ENCODE measurements at places on chromosomes 12 and 14.

GRCh38 chr12:48420039-48420775, 52.2 kb upstream of the ANP32D start:
- DNase-seq = no peak

GRCh38 chr12:68294251-68294650, 37.9 kb downstream of the MDM1 start:
- no peak for DNase-seq

DNA sequence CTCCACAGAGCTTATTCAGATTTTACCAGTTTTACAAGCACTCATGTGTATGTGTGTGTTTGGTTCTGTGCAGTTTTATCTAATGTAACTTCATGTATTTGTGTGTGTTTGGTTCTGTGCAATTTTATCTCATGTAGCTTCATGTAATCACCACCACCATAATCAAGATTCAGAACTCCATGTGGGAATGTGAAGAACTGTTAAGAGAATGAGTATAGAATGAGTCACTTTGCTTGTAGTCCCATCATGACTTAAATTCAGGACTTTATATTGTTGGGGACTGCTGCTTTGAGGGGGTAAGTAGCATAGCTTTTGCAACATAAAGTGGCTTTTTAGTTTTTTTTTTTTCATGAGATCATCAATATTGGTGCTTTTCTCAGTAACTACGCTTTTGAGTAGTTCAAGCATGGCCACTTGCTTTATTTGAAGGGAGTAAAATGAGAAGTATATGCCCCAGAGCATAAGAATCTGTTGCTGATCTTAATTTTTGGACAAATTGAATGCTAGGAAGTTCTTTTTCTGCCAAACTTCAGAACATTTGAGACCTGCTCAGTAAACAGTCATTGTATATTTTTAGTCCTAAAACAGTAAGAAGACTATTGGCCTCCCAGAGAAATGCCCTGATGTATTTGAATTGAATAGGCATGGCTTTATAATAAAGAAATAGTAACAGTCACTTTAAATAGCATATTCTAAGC, 28.8 kb downstream of the PROX2 start:
- DNase-seq = no peak

DNA sequence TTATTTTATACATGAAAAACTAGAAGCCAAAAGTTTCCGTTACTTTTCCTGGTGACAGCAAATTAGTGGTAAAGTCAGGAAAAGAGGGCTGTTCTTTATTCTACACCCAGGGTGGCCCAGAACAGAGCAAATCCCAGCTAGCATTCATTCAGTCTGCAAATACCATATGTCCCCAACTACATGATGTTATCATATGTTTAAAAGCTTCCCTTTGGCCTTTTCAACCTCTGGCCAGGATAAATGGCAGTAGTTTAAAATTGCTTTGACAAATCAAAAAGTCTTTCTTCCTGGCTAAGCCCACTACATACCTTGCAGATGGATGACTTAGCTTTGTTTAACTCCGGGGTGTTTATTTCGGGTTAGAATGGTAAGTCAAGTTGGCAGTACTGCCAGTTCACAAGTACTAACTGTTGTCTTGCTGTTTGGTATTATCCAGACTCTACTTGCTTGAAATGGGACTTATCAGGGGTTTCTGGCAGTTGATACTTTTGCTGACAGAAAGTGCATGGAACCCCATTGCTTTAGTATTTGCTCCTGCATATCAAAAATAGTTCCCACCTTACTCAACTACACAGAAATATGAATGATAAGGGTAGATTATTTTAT, 69.7 kb downstream of the PKP2 start:
- DNase-seq = no peak

GRCh38 chr12:67658486-67658885, 9.9 kb downstream of the DYRK2 start:
- DNase-seq = no peak

GRCh38 chr12:62995097-62995496, 60.1 kb upstream of the PPM1H start:
- DNase-seq = no peak

GRCh38 chr14:75456997-75457335, 29.1 kb downstream of the JDP2 start:
- DNase-seq = no peak

DNA sequence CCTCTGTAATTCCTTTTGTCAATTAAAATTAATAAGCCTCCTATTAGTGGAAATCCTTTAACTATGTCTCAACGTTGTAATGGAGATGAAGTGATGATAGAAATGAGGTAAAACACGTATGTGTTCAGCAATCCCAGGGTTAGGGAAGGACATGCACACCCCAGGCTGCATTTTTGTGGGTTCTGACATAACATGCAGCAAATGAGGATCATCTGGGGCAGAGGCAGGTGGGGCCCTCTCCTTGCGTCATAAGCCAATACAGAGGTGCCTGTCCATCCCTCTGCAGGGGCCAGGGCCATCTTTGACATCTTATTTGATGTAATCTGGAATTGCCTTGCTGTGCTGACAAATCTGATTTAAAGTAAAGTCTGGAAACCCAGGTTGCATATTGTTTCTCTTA, 73.2 kb downstream of the MYRFL start:
- DNase-seq = no peak

DNA sequence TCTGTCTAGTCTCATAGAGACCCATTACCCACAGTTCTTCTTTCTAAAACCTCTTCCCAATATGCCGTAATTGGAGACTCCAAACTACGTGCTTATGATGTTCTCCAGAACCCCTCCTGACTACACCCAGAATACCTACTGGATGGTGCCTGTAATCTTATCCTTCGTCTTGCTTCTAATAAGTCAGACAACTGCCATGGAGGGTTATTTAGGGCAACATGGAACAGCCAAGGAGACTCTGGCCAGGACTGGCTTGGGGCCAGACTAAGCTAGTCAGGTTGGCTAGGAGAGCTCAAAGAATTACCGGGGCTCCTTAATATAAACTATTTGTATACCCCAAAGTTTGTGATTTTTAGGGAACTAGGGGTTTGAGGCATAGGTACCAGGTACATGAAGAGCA, 6.8 kb downstream of the PFKM start:
- DNase-seq = no peak

GRCh38 chr12:132219323-132219722, 75.1 kb downstream of the NOC4L start:
- DNase-seq = peak; percentile 78

GRCh38 chr14:61034416-61035120, 53.5 kb downstream of the SLC38A6 start:
- no peak for DNase-seq

DNA sequence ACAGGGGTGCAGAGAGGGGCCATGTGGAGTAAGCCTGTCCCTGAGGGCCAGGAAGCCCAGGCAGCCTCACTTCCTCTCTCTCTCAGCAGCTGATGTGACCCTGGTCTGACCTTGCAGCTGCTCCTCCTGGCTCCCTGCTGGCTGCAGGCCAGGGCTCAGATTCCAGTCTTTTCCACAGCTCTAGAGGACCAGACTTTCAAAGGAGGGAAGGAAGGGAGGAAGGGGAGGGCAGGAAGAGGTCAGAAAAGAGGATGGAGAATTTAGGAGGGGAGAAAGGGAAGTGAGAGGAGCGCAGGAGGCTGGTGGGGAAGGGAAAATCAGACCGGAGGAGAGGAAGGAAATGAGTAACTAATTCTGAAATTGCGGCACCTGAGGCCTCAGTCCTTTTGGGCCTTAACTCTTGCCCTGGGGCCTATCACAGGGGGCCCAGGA, 40.9 kb upstream of the VASH1 start:
- peak; percentile 90 for DNase-seq

GRCh38 chr14:59187802-59188460, 536 bp upstream of the DAAM1 start:
- DNase-seq = peak; percentile 59

GRCh38 chr12:20345866-20346265, 22.5 kb upstream of the PDE3A start:
- DNase-seq = no peak

DNA sequence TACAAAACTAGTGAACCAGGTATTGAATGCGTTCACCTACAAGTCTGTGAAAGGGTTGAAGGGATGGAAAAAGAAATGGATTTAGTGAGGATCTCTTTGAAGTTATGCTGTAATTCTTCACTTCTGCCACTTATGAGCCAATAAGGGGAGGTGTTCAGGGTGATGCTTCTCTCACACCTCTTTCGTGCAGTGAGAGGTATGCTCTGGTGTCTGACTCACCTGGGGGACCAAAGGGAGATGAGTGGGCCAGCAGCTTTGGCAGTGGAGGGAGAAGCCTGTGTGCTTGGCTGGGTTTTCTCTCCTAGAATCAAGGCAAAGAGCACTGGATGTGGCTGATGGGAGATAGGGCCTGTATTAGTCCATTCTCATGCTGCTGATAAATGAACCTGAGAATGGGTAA, 45.4 kb downstream of the E2F7 start:
- no peak for DNase-seq

- no peak for DNase-seq
Observed at GRCh38 chr12:52057638-52058576, 6.7 kb downstream of the NR4A1 start.

DNA sequence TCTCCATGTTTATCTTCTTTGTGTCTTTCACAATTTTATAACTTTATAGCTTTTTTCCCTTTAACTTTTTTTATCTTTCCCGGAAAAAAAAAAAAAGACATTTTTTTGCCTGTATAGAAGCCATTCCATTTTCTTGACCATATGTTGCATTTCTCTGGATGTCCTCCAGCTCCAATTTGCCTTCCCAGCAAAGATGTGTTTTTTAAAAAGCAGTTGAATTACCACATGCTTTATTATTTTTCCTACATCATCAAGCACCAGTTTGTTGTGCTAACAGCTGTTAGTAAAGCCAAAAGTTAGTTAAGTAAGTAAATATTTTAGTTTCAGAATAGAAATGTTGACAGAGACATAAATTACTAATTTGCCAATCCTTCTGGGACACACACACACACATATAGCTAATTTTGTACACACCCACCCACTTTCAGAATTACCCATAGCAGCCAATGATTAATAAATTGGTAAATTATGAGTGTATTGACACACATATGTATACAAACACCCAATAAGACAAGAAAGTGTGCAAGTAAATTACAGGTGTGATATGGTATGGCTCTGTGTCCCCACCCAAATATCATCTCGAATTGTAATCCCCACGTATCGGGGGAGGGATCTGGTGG, 118.3 kb downstream of the SLC38A6 start:
- DNase-seq = no peak

- DNase-seq = no peak
Observed at GRCh38 chr14:99704037-99704436, 19.9 kb downstream of the CYP46A1 start.

GRCh38 chr14:87952307-87953094, 40.5 kb downstream of the GALC start:
- DNase-seq = no peak

DNA sequence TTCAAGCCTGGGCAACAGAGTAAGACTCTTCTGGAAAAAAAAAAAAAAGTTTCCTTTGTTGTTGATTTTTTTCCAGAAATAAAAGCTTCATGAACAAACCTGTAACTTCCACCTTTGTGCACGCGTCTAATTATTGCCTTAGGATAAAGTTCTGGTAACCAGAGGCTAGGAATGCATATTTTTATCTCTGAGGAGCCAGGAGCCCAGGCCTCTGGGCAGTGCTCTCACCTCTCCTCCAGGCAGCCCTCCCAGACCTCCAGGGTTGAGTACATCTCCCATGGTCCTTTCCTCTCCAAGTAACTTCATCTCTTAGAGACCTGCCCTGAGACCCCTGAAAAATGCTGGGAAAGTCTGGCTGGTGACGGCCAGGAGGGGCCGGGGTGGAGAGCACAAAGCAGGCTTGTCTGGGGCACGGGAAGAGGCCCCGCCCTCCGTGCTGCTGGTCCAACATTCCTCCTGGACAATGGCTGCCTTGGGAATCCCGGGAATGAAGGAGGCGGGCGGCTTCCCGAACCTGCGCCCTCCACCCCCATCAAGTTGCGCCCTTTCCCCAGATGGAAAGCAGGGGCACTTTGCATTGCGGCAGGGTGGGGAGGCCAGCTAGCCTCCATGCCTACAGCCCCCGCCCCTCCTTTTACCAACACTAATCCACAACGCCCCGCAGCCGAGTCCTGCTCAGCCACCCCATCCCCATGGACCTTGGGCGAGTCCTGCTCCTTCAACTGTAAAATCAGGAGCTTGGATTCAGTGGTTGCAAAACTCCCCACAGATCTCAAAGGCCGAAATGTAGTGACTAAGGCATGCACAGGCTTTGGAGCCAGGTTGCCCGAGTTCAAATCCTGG, 7.3 kb upstream of the FIGNL2 start:
- peak; percentile 75 for DNase-seq

- DNase-seq = no peak
Observed at GRCh38 chr14:40252817-40253447, 820.7 kb upstream of the FBXO33 start.

- DNase-seq = no peak
Observed at GRCh38 chr14:38145142-38145541, 62.6 kb upstream of the SSTR1 start.

DNA sequence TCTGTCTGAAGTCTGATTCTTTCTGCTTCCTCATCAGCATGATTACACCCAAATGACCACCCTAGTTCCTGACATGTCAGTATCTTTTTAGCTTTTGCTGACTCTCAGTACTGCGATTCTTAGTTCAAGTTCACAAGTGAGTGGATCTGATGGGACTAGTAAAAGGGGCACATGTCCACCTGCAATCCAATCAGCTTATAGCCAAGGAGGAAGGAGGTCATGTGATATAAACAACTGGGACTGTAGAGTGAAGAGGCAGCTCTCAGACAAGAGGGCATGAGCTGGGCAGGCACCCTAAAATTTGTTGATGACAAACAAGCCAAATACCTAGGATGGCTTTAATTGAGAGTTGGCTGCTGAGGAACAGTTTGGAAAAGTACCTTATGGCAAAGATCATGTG, 68.1 kb upstream of the OTOGL start:
- no peak for DNase-seq

- DNase-seq = no peak
Observed at GRCh38 chr12:119171291-119171690, 7.4 kb upstream of the HSPB8 start.

GRCh38 chr14:33435911-33436689, 497.4 kb downstream of the NPAS3 start:
- DNase-seq = no peak

DNA sequence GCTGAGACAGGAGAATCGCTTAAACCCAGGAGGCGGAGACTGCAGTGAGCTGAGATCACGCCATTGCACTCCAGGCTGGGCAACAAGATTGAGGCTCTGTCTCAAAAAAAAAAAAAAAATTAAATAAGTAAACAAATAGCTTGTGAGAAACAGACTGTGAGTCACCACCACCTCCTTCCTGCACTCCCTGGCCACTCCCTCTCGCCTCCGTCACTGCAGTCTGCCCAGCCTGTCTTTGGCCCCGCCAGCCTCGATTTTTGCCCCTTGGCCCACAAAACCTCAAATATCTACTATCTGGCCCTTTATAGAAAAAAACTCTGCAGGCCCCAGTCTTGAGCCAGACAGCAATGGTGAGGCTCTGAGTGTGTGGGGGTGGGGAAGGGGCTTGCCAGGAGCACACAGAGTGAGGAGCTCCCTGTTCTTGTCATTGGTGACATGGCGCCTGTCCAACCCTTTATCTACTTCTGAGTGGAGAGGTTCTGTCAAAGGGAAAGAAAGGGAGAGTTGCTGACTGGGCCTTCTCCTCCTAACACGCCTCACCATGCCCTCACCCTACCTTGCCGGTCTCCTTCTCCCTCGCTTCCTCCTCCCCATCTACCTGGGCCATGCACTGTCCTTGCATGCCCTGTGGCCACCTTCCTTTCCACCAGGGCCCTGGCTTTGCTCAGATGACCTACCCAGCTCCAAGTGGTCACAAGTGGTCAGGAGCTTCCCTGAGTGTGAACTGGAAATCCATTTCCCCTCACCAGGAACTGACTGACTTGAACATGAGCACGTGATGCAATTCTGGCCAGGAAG, 22.1 kb downstream of the LGMN start:
- peak; percentile 50 for DNase-seq

All from femur (tissue), 1 donor.